Effector memory CD4-positive, alpha-beta T cell (primary cell): ENCODE measurements at places on chromosomes 5 and 9.

GRCh38 chr9:86767373-86767772, 179.9 kb downstream of the GAS1 start:
- no peaks in the 10 kb centered on the region for H3K4me1 ChIP-seq
- no peak overlapping the region for H3K4me3 ChIP-seq
- no peaks in the 10 kb centered on the region for H3K36me3 ChIP-seq
- no peak overlapping the region for H3K27ac ChIP-seq
- H3K27me3 ChIP-seq = no peaks in the 10 kb centered on the region
- DNase-seq = no peak

- no peaks in the 10 kb centered on the region for H3K27me3 ChIP-seq
- no peak overlapping the region for H3K27ac ChIP-seq
- H3K4me1 ChIP-seq = no peaks in the 10 kb centered on the region
- no peak for DNase-seq
- no peaks in the 10 kb centered on the region for H3K36me3 ChIP-seq
These were observed 251.0 kb downstream of the LRRC70 start for GRCh38 chr5:62829604-62829986.

DNA sequence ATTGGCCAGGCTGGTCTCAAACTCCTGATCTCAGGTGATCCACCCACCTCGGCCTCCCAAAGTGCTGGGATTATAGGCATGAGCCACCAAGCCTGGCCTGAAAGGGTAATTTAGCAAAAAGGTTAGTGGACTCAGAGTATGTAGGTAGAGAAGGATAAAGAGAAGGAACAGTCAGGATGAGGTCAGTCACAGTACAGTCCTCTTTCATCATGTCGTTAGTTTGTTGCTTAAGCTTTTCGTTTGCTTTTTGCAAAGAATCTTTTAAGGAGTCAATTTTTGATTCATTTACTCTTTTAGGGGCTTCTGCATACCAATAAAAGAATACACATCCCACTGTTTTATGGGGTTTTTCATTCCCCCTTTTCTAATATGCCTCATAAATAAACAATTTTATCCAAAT, 17.8 kb upstream of the GBGT1 start:
- H3K36me3 ChIP-seq = no peaks in the 10 kb centered on the region
- H3K27ac ChIP-seq = no peak overlapping the region
- H3K4me3 ChIP-seq = no peak overlapping the region
- peaks cover 12% of the 10 kb centered on the region for H3K27me3 ChIP-seq
- no peak for DNase-seq

- H3K36me3 ChIP-seq = no peaks in the 10 kb centered on the region
- H3K27me3 ChIP-seq = no peaks in the 10 kb centered on the region
- DNase-seq = no peak
- no peak overlapping the region for H3K4me3 ChIP-seq
These were observed 117.3 kb upstream of the FGF10 start for GRCh38 chr5:44506561-44506960.

GRCh38 chr9:73683862-73684591, 532.4 kb downstream of the ANXA1 start:
- DNase-seq = no peak
- no peaks in the 10 kb centered on the region for H3K4me1 ChIP-seq
- H3K36me3 ChIP-seq = no peaks in the 10 kb centered on the region
- no peak overlapping the region for H3K27ac ChIP-seq
- H3K27me3 ChIP-seq = no peaks in the 10 kb centered on the region

- no peaks in the 10 kb centered on the region for H3K4me1 ChIP-seq
- no peaks in the 10 kb centered on the region for H3K27me3 ChIP-seq
- no peak for DNase-seq
- H3K4me3 ChIP-seq = no peak overlapping the region
- no peaks in the 10 kb centered on the region for H3K36me3 ChIP-seq
- H3K27ac ChIP-seq = no peak overlapping the region
These were observed 244.4 kb downstream of the DEPDC1B start for GRCh38 chr5:60455589-60455988.

- DNase-seq = no peak
- no peaks in the 10 kb centered on the region for H3K4me1 ChIP-seq
These were observed 135.4 kb upstream of the MSX2 start for GRCh38 chr5:174589011-174589410.

DNA sequence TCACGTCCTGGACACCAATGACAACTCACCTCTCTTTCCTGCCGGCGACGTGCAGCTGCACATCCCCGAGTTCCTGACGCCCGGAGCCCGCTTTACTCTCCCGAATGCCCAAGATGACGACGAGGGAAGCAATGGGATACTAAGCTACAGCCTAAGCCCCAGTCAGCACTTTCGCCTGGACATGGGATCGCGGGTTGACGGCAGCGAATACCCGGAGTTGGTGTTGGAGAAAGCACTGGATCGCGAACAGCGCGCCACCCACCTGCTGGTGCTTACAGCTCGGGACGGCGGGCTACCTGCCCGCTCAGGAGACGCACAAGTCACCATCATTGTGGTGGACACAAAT, 1.1 kb downstream of the PCDHAC1 start:
- DNase-seq = no peak
- no peak overlapping the region for H3K27ac ChIP-seq
- peak overlapping the region; percentile 39 for H3K4me3 ChIP-seq
- peaks cover 5% of the 10 kb centered on the region for H3K4me1 ChIP-seq
- H3K36me3 ChIP-seq = no peaks in the 10 kb centered on the region
- H3K27me3 ChIP-seq = peaks cover 13% of the 10 kb centered on the region

DNA sequence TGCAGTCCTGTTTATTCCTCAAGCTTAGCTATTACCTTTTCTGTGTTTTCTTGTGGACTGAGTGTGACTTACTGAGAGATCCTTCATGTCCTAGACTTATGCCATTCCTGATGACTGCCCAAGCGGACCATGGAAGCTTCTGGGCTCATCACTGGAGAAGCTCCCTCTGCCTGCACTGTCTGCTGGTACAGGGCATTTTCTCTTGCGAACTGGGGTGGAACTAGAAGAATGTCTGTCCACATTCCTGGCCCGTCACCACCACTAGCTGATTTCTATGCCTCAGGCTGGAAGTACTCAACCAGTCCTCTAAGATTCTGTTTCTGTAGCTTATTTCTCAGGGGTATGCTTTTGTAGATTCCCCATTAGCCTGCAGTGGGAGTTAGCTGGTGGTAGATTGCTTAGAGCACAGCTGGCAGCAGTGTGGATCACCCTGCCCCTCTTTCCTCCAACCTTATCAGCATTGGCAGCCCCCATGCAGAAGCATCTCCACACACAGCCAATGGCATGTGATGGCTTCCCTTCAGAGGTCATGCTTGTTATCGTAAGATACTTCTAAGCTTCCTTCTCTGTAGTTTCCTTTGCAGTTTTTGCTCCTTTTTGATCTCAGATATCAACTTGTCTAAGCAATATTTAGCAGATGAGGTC, 12.4 kb downstream of the SLC36A1 start:
- DNase-seq = no peak
- no peaks in the 10 kb centered on the region for H3K4me1 ChIP-seq
- H3K4me3 ChIP-seq = no peak overlapping the region
- peaks cover 16% of the 10 kb centered on the region for H3K36me3 ChIP-seq
